ENCODE measurements at places on chromosomes 6 and 20.

GRCh38 chr6:42339991-42340401, 111.7 kb downstream of the TRERF1 start:
- no peak for DNase-seq

DNA sequence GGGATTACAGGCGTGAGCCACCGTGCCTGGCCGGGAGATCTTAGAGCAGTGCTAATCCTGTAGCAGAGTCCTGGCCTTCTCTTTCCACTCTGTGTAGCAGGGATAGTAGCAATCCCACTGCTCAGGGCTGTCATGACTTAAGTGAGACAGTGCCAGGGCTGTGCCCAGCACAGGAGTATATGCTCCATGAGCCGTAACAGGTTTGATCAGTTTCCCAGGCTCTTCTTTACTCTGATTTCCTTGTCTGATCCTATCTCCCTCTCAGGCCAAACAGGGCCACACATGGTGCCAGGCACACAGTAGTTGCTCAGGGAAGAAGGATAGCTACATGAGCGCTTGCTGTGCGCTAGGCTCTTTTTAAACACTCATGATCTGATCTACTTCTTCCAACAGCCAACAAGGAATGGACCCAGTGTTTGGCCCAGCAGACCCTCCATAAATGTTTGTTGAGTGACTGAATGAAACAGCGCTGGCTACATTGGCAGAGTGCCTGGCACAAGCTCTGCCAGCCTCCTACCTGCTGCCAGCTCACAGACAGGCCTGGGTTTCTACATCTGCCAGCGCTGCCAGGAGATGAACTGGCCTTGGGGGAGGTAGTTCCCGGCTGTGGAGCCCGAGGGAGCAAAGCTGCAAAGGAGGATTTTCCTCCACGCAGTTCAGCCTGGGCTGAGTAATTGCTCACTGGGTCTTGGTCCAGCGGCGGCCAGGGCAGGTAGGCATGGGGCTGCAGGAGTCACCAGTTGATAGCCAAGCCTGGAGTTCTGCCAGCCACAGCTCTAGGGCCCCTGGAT, 36.9 kb downstream of the SNAI1 start:
- no peak for DNase-seq

DNA sequence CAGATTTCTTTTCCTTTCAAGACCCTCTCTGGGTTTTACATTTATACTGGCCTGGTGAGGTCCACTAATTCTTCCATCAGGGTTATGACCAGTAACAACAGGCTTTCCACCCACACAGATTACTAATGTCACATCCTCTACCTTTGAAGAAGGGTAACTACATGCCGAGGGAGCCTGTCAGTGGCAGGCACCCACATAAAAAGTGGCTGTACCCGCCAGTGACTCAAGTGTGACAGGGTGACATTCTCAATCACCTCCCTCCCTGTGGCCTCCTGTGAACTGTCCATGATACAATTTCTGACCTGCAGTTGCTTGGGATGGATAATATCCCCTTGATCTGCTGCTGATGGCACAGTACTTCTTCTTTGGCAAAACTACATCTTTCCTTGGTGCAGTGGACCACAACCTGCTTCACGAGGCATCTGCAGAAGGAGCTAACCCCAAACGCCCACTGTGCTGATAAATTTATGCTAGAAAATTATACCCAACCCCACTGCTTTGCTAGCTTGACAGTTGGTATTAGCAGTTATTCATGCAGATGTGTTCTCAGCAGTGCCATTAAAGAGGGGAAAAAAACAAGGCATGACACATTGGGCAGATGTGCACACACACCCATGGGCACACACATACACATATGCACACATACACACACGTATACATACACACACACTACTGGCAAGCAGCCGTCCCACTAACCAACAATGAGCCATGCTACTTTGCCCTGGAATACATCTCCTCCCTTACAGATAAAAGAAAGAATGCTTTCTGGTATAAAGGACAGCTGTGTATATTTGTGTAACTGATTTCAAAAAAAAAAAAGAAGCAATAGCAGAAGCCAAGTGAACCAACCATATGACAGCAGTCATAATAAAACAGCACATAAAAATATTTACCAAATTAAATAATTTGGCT, 20.8 kb downstream of the GFOD1 start:
- DNase-seq, result no peak

GRCh38 chr20:8972963-8973705, 95.8 kb upstream of the PLCB4 start:
- DNase-seq, result no peak

DNA sequence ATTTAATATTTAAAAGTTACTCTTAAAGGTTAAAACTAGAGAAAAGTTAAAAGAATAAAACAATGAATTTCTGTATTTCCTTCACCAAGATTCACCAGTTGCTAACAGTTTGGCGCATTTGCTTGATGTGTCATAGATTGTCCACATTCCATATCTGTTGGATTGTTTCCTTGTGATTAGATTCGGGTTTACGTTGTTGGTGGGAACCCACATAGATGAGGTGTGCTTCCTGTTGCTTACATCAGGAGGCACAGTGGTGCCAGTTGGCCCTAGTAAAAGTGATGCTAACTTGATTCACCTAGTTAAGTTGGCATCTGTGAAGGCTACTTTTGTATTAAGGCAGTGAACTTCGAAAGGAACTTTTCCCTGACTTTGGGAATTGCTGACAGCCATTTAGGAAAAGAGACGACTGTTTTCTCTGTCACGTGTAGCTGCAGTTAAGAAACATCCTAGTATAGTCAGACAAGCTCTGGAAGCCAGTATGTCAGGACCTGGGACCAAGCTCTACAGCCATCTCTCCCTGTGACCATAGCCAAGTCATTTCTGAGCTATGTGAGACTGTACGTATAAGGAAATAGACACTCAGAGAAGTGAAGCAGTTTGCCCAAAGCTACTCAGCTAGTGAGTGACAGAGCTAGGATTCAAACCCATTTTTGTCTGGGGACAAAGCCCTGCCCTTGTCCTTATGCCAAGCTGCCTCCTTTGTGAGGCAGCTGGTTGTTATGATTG, 49.0 kb downstream of the PPARD start:
- peak; percentile 75 for DNase-seq

GRCh38 chr20:63084563-63084927, 77.8 kb upstream of the BHLHE23 start:
- no peak for DNase-seq

- DNase-seq, result no peak
These were observed 190.0 kb downstream of the RPS12 start for GRCh38 chr6:133004304-133004884.

DNA sequence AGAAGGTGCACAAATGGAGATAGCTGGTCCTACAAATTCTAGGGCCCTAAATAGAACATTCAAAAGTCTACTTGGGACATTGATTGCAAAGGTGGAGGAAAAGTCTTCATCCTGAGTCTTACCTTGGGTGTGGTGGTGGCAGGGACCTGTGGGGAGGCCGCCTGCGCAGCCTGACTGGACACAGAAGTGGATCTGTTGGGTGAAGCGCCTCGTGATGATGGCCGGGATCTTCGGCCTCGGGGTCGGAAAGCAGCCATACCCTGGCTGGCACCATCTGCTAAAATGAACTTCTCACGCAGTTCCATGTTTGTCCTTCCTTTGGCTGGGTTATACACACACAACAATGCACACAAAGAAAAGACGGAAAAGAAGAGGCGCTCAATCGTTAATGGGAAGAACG, 179.2 kb downstream of the DST start:
- no peak for DNase-seq

DNA sequence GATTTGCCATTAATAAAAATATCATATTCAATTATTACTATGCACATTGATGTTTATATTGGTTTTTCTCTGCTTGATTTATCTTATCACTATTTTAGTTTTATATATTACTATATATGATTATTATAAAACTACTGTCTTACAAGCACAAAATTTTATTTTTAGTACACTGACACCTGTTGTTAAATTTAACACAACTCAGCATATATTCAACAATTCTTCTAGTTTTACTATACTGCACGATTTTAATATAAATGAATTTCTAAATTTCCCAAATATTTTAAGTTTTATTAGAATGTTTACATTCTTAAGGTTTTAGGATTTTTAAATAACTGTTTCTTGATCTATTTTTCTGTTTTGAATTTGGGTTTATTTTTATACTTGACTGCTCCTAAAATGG, 889.8 kb upstream of the GJE1 start:
- no peak for DNase-seq

- DNase-seq, result no peak
These were observed 373.7 kb upstream of the SOX4 start for GRCh38 chr6:21219856-21220255.

GRCh38 chr6:130740308-130740707, 86.9 kb upstream of the SMLR1 start:
- DNase-seq, result no peak

- no peak for DNase-seq
These were observed 19.1 kb upstream of the AAR2 start for GRCh38 chr20:36217226-36217625.

DNA sequence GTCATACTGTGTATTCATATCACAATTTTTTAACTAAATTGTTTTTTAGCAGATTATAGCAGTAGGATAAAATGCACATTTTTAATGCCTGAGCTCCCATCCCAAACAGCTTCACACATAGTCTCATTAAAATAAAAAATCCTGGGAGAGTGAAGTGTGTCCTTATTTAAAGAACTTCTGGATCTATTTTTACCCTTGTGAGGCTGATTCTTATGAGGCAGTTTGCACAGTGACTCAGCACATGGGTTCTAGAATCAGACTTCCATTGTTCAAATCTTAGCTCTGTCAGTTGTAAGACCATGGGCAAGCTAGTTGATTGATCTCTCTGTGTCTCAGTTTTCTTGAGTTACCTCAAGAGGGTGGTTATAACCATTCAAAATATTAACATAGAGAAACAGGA, 72.3 kb downstream of the MACROD2 start:
- no peak for DNase-seq

- DNase-seq, result no peak
These were observed 39.7 kb downstream of the SLC35D3 start for GRCh38 chr6:136961848-136962247.

GRCh38 chr6:160500639-160501038, 152.5 kb downstream of the SLC22A3 start:
- DNase-seq, result no peak

- DNase-seq, result no peak
These were observed 79.8 kb downstream of the DOK5 start for GRCh38 chr20:54555150-54555549.

DNA sequence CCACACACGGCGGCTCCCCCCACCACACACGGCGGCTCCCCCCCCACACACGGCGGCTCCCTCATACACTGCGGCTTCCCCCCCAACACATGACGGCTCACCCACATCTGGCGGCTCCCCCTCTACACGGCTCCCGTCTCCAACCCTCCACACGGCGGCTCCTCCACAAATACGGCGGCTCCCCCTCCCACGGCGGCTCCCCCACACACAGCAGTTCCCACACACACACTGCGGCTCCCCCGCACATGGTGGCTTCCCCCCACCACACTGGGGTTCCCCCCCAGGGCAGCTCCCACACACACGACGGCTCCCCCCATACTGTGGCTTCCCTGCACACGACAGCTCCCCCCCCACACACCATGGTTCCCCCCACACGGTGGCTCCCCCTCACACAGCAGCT, 98.0 kb downstream of the TTLL2 start:
- no peak for DNase-seq

DNA sequence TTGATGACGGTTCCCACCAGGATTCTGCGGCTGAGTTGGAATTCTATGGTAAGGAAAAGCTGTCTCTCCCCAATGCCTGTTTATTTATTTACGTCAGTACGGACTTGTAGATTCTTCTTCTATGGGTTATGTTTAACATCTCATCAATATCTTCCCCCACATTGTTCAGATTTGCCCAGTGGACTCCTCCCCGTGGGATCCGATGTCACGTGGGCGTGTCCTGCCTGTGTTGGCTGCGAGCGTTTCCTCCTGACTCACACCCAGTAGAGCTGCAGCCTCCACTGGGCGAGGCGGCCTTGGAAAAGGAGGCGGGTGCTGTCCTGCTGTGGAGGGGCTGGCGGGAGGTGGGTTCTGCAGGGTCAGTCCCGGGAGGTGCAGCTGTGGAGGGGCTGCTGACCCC, 46.8 kb upstream of the SLCO4A1 start:
- peak; percentile 89 for DNase-seq

DNA sequence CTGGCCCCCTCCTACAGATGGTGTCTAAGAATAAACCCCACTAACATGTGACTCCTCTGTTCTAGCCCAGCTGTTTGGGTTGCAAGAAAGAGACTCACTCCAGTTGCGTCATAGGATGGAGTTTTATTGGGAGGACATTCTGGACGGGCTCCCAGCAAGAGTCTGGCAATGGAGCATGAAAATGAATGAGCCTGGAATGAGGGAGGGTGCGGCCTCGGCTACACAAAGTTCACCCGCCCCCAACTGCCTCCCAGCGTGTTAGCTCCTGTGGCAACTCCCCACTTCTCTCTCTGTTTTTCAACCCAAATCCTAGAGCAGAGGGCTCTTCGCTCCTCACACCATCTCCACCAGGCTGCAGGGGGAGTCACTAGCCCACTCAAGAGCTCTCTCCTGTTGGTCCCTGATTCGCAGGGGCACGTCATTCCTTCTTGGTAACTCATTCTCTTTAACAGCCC, 5.1 kb upstream of the ADAM33 start:
- peak; percentile 92 for DNase-seq

- DNase-seq, result no peak
These were observed 210.6 kb downstream of the DLL1 start for GRCh38 chr6:170080169-170080827.

- no peak for DNase-seq
These were observed at the start of gene TMEM244 for GRCh38 chr6:129860908-129861665. Gene TMEM244, minus strand, starts transcription at chr6:129861315. Its CDS starts 127 bp downstream, at chr6:129861188.

GRCh38 chr20:24672886-24673677, 203.7 kb downstream of the SYNDIG1 start:
- DNase-seq, result peak; percentile 92

DNA sequence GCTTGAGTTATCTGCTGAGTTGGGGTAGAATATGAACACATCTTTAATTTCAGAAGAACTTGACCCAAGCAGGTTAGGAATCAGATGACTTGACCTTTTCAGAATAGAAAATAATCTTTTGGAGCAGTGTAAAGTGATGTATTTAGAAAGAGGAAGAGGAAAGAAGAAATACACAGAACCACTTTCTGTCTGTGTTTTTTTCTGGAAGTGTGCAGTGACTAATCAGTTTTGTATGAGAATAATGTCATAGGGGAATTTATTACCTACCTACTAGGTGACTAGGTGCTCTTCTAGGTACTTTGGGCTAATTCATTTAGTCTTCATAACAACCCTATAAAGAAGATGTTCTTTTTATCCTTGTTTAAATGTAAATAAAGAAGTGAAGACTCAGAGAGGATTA, 3.0 kb downstream of the PPP1R14C start:
- no peak for DNase-seq

DNA sequence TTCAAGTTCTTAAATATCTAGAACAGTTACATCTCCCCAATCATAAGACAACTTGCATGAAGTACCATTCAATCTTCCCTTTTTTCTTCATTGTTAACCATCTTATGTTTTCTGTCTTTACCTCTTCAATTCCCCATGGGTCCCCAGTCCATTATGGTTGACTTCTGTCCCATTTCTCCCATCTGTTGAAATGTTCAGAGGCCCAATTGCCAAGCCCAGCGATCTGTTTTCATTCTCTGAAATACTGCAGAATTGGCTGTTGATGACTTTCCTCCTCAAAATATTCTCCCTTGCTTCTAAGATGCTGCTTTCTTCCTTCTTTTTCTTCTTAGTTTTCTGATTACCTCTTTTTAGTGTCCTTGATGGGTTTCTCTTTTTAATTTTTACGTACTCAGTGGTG, 26.0 kb downstream of the DSTN start:
- DNase-seq, result no peak

GRCh38 chr6:142914937-142915697, 29.9 kb downstream of the HIVEP2 start:
- DNase-seq, result no peak

- peak; percentile 31 for DNase-seq
These were observed 261.4 kb upstream of the JARID2 start for GRCh38 chr6:14984519-14984853.

- no peak for DNase-seq
These were observed 89.8 kb upstream of the PTPN1 start for GRCh38 chr20:50420380-50420779.

Measured in AG08396 (cell line).